Left ventricle myocardium superior (tissue), 1 donor: ENCODE measurements at places on chromosomes 13 and 19. TPM values are rescaled to one million over a fixed set of nuclear protein-coding genes. Genes with fewer than 3 reads are reported as not detected.

DNA sequence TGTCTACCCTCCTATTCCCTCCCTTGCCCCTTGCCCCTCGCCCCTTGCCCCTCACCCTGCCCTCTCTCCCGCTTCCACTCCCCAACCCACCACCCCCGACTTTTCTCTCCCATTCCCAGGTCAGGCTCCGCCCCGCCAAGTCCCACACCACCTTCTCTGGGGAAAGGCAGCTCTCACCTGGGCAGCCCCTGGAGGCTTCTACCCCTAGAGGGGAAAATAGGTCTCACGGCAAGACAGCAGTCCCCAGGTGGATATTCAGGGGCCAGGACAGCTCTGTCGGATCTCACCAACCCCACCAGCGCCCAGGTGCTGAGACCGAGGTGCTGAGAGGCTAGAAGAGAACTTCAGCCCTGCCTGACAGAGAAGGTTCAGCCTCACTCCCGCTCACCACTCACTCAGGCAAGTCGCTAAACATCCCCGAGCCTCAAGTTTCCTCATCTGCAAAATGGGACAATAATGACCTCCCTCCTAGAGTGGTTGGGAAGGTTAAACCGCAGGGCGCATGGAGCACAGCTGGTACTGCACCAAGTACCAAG lies 1.4 kb upstream of the ERFL start:
- no peak for DNase-seq

DNA sequence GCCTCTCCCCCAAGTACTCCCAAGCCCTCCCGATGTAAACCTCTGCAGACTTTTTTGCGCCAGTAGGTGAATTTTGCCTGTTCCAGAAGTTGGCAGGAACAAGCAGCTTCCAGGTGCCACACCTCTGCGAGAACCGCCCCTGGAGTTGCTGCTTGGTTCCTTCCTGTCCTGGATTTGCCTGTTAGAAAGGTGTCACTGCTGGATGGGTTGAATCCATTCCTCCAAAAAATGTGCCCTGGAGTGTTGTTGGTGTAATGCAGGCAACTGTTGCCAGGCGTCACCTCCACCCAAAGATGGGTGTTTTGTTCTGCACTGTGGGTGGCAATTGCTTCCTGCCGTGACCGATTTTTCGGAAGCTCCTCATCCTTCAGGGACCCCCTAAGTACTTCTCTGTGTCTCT lies 5.7 kb downstream of the PGPEP1 start:
- DNase-seq: no peak

Gene ZSWIM9
- total RNA-seq: 7.9 TPM

GRCh38 chr13:100089465-100090032 lies 656 bp downstream of the PCCA start:
- DNase-seq: no peak

Gene ANGPTL8
- total RNA-seq: not detected

DNA sequence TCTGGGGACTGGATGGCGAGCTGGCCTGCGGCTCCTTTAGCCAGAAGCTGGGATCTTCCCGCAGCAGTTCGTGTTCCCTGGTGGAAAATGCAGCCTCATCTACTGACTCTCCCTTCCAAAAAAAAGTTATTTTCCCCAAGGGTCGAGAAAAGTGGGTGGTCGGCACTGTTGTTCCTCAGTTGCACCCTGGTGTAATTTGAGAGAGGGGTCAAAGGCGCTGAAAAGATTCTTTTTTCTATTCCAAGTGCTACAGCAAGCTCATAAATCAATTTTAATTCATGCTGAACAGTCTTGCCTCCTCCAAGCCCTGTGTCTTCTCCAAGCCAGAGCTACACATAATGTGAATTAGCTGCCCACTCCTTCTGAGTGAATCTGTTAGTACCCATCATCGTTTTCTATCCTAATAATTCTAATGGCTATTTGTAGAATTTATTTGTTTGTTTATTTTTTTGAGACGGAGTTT lies 774 bp downstream of the SLC25A15 start:
- DNase-seq: no peak

Gene ZNF888
- 1.4 TPM for total RNA-seq

Gene HCST
- total RNA-seq: 7.1 TPM

Gene AMH
- total RNA-seq: 1.6 TPM

Gene PEG3
- total RNA-seq: 7.5 TPM

Gene ZNF486
- 1.7 TPM for total RNA-seq

- peak; percentile 14 for DNase-seq
Measured at GRCh38 chr19:5141129-5141849, 172.4 kb downstream of the KDM4B start.

Gene APOC4
- not detected for total RNA-seq

GRCh38 chr13:72221276-72221962 lies 354.4 kb upstream of the DACH1 start:
- peak; percentile 24 for DNase-seq

Gene LINGO3
- not detected for total RNA-seq

DNA sequence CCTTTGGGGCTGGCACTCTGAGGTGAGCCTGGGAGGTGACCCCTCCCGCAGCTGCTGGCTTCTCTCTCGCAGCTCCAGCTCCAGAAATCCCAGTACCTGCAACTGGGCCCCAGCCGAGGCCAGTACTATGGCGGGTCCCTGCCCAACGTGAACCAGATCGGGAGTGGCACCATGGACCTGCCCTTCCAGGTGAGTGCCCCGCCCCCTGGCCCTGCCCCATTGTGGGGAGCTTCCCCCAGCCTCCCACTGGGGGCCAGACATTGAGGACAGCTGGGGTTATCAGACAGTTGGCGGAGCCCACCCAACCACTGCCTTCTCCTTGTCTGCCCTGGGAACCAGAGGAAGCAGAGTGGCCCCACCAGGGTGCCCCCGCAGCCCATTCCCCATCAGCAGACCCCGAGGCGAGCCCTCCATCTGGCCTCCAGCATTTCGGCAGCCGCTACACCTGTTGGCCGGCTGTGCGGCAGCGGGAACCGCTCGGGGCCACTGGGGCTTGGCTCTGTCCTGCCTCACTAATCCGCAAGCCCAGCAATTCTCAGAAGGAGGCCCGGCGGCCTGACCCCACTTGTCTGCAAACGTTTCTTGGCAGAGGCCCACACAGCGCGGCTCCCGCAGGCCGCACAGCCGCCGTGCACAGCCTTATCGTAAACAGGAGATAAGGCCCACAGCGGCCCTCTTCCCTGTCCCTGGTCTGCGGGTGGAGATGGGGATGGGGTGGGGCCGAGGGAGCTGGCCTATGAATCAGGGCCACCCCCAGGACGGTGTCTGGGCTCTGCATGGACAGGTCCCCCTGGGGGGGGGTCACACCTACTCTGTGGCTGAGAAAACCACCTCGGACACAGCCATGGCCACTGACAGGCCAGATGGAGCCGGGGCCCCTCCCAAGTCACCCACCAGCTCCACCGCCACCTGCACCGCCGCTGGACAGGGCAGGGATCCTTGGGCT lies 48.0 kb downstream of the COMP start:
- DNase-seq: peak; percentile 87

DNA sequence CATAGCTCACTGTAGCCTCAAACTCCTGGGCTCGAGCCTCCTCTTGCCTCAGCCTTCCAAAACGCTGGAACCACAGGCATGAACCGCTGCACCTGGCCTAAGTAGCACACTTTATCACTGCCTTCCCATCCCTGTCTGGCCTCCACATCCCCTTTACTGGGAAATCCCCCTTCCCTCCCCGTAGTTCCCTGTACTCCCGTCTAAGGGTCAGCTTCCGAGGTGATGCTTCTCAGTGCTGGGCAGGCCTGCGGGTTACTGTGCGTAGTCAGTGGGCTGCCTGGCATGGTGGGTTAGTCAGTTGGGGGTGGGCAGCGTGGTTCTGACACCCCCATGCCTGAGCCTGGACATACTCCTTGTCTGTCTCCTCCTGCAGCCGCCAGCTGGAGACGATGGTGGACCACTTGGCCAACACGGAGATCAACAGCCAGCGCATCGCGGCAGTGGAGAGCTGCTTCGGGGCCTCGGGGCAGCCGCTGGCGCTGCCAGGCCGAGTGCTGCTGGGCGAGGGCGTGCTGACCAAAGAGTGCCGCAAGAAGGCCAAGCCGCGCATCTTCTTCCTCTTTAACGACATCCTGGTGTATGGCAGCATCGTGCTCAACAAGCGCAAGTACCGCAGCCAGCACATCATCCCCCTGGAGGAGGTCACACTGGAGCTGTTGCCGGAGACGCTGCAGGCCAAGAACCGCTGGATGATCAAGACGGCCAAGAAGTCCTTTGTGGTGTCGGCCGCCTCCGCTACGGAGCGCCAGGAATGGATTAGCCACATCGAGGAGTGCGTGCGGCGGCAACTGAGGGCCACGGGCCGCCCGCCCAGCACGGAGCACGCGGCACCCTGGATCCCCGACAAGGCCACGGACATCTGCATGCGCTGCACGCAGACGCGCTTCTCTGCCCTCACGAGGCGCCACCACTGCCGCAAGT lies 8.4 kb downstream of the PLEKHF1 start:
- no peak for DNase-seq

Gene SERPINE3
- total RNA-seq: not detected

GRCh38 chr19:55209693-55210472 lies 582 bp upstream of the PTPRH start:
- no peak for DNase-seq

Gene ZNF562
- 21.2 TPM for total RNA-seq

Gene F2RL3
- 0.30 TPM for total RNA-seq

Gene SLITRK1
- total RNA-seq: not detected

- DNase-seq: no peak
Measured at GRCh38 chr13:21050288-21051197, 10.8 kb downstream of the LATS2 start.

Gene NXNL1
- not detected for total RNA-seq

- DNase-seq: peak; percentile 69
Measured at GRCh38 chr19:5987077-5987818, 9.3 kb upstream of the RANBP3 start.

DNA sequence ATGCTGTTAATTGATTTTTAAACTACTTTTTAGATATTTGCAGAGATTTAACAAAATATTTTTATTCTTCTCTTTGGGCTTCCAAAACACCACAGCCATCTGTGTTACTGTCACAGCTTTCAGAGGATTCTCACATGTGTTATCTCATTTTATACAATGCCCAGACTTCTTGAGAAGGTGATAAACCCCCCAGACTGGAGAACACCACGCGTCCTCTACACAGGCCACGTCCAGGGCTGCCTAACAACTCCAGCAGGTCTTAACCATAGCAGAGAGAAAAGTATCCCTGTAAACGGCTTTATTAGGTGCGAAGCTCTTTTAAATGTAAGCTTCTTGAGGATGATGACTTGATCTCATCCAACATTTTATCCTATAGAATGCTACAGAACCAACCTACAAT lies 2.0 kb downstream of the GPR183 start:
- no peak for DNase-seq

DNA sequence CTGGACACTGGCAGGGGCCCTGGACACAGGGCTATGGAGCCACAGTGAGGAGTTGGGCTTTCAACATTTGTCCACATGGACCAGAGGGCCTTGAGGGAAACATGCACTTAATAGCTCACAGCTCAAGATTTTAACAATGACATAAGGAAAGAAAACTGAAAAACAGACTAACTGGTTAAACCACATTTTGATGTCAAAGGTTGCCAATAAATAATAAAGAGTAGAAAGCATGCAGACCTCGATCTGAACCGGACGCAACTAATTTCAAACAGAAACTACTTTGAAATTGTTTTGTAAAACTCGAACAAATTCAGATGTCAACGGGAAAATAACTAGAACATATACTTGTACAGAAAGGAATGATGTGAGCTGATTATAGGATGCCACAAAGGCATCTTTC lies 15.5 kb upstream of the ZNF888 start:
- no peak for DNase-seq

- no peak for DNase-seq
Measured at GRCh38 chr19:29450812-29451211, 75.0 kb upstream of the VSTM2B start.

Gene TYROBP
- 28.5 TPM for total RNA-seq

DNA sequence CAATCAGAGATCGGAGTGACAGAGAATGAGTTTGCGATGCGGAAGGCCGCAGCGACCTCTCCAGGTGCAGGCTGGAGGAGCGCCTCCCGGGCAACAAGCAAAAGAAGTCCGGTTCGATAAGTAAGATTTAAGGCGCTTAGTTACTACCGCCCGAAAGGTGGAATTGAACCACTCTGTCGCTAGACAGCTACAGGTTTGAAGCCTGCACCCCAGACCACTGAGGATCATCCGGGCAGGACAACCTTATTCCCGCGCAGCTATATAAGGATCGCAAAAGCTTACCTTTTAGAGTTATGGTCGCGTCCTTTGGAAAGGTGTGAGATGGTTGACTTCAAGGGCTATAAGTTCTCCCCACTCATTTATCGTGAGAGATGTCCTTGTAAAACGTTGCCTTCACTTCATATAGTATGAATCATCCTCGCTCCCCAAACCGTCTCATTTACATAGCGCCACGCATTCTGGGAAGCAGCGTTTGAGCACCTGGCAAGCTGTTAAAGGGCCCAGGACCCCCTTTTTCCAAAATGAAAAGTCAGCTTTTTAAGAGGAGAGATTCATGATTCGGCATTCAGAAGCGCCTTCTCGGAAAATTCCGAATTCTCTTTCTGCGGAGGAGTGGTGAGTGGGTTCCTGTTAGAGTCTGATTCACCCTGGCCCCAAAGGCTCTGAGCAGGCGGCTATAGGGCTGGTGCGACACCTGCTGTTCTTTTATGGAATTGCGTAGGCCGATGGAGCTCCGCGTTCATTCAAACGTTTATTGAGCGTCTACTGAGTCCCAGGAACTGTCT lies 10.8 kb downstream of the FOSB start:
- peak; percentile 85 for DNase-seq

Gene SIGLEC8
- 0.15 TPM for total RNA-seq

- DNase-seq: no peak
Measured at GRCh38 chr13:107807306-107808073, 407.8 kb downstream of the LIG4 start.

DNA sequence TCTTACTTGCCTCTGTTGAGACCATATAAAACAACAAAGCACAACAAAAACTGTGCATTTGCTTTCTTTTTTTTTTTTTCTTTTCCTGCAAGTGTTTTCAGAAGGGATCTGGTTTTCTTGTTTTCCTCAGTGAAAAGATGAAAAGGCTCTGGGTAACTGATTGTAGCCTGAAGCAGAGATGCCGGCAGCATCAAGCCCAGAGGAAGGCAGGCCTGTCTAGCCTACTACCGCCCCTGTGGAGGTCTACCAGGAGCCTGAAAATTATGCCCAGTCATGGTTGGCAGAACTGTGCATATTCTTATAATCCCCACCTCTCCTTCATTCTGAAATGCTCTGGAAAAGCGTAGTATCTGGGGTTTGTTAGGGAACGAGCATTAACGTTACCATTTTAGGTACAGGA lies 32.6 kb upstream of the MEDAG start:
- no peak for DNase-seq

- no peak for DNase-seq
Measured at GRCh38 chr19:40800339-40800996, 1.5 kb downstream of the EGLN2 start.

GRCh38 chr19:29806098-29806866 lies 5.5 kb upstream of the CCNE1 start:
- DNase-seq: peak; percentile 73

DNA sequence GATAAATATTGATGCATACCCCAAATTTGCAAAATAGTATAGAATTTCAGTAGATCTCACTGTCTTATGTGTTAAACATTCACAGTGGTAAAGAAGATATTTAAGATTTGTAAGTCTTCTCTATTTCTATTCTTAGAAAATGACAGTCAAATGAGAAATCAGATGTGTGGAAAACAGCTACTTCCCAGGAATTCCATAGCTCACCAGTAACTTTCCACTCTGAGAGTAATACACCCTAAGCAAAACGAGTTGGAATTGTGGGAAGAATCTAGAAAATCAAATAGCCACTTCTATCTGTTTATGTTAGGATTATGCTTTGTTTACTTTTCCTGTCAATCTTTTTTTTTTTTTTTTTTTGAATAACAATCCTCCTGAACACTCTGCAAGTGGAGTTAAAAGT lies 69.1 kb downstream of the FLT1 start:
- DNase-seq: no peak

Gene IGFL3
- total RNA-seq: not detected

Gene OR7G2
- total RNA-seq: not detected
